ENCODE measurements at places on chromosomes 7 and 10.

DNA sequence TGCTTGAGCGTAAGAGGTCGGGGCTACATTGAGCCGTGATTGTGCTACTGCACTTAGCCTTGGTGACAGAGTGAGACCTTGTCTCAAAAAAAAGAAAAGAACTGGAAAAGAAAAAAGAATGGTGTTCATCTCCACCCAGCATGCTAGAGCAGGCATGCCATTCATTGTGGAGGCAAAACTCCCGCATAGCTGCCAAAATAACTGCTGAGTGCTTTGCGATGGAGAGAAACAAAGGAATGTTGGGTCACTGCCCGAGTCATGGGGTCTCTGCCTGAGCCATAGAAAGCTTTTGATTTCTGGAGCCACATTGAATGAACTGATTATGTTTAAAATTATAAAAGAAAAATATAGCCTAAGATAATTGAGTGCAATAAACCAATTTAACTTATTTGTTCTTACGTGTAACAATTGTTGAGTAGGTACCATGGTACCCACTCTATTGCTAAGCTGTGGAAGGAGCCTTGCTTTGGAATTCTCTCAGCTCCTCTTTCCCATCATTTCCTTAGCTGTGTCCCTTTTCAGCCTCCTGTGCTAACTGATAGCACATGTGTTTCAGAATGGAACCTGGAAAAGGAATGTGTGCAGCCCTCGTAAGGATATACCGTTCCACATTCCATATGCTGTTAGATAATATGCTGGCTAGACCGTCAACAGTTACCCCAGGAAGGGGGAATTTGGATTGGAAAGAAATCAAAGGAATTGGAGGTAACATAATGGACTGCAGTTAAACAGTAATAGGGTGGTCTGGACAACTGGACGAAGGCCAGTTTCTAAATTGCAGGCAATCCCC lies 99.0 kb downstream of the KIAA1217 start:
- no peaks in the 10 kb centered on the region for H3K4me1 ChIP-seq
- DNase-seq = no peak
- no peak overlapping the region for H3K27ac ChIP-seq
- H3K27me3 ChIP-seq = no peaks in the 10 kb centered on the region

DNA sequence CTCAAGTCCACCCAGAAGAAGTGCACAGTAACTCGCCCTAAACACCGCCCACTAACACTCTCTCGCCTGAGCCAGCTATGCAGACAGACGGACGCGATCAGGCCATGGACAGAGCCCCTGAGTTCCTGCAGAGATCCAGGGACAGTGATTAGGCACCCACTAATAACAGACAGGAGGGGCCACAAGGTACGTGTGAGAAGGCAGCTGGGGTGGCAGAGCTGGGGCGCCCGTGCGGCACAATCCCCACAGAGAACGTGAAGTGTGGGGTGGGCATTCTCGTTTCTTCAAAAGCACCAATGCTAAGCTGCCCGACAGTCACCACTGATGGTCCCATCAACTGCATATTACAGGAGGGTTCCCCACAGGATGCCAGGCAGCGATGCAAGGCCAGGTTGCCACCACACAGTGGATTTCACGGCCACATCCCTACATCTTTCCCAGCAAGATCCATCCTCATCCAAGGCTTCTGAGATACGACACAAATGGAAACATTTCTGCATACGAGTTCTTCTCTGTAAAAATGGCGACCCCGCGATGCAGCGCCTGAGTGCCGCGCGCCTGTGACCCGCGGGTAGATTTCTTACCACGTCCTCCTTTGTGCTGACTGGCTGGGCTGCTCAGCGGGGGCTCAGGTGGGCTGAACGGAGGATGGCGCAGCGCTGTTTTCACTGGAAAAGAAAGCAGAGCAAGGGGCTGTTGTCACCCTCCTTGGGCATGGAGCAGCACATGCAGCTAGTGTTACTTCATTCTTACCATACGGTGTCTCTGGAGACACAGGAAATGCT lies 237.5 kb downstream of the TNS3 start:
- H3K4me3 ChIP-seq = no peak overlapping the region
- no peaks in the 10 kb centered on the region for H3K4me1 ChIP-seq
- H3K27ac ChIP-seq = no peak overlapping the region
- no peaks in the 10 kb centered on the region for H3K27me3 ChIP-seq

- peaks cover 26% of the 10 kb centered on the region for H3K36me3 ChIP-seq
- peak overlapping the region; percentile 96 for H3K27ac ChIP-seq
- H3K4me1 ChIP-seq = peaks cover 9% of the 10 kb centered on the region
- DNase-seq = no peak
Measured at GRCh38 chr7:75072981-75073283, 670 bp downstream of the RCC1L start.

GRCh38 chr10:79289801-79290200 lies 57.5 kb upstream of the PPIF start:
- peaks cover 59% of the 10 kb centered on the region for H3K36me3 ChIP-seq
- H3K4me1 ChIP-seq = peaks cover 45% of the 10 kb centered on the region
- no peak overlapping the region for H3K27ac ChIP-seq
- no peak for DNase-seq

- no peaks in the 10 kb centered on the region for H3K36me3 ChIP-seq
- H3K4me3 ChIP-seq = no peak overlapping the region
- H3K27ac ChIP-seq = no peak overlapping the region
- H3K4me1 ChIP-seq = peaks cover 24% of the 10 kb centered on the region
Measured at GRCh38 chr10:114103284-114103683, 59.6 kb downstream of the ADRB1 start.

DNA sequence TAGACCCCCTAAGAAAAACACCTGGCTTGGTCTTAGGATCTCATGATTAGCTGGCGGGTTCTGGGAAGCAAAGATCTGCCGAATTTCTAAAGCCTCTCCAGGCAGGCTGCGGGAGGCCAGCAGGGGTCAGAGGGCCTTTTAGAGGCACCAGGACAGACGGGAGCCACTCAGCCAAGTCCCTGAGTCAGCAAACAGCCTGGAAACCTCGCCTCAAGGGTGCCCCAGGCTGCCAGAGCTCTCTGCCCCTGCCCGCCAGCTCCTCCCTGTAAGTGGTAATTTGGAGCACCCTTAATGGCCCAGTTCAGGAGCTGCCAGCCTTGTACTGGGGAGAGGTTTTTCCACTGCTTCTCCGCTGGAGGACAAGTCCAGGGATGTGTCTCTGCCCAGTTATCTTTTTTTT lies 88.7 kb downstream of the HIP1 start:
- no peak for DNase-seq
- no peaks in the 10 kb centered on the region for H3K36me3 ChIP-seq

DNA sequence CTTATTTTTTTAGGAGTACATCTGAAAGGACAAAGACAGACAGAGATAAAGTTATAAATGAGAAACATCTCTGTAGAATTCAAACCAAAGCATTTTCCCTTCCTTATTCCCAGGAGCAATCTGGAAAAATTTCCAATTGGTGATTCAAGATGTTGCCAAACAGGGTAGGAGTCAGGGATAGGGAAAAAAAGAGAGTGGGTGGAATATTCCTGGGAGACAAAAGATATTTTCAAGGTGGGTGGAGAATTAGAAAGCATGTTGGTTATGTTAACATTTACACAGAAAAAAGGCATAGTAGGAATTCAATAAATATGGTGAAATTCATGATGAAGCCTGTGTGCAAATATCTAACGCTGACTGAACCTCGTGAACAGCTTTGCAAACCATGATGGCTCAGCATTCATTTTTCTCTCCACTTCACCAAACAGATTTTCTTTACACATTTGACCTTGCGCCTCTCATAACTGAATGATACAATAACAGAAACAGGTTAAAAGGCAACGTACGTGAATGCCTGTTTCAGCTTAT lies 25.1 kb downstream of the SLC26A5 start:
- no peak for DNase-seq
- H3K36me3 ChIP-seq = no peaks in the 10 kb centered on the region
- H3K4me3 ChIP-seq = no peak overlapping the region
- peaks cover 18% of the 10 kb centered on the region for H3K27me3 ChIP-seq

- H3K27me3 ChIP-seq = no peaks in the 10 kb centered on the region
- no peak for DNase-seq
Measured at GRCh38 chr10:58400609-58401008, 15.4 kb downstream of the TFAM start.

Measured in activated T-helper 2 cell treated with anti-CD3 and anti-CD28 coated beads, Interferon-gamma antibody, Interleukin-2, Interleukin-4, amounts not matched to agents 10 μg/mL and 5 μg/mL and 100 μg/mL, durations not matched to agents 14 hours and 24 hours and 36 hours (primary cell).